ENCODE measurements at places on chromosomes 1 and 21.

DNA sequence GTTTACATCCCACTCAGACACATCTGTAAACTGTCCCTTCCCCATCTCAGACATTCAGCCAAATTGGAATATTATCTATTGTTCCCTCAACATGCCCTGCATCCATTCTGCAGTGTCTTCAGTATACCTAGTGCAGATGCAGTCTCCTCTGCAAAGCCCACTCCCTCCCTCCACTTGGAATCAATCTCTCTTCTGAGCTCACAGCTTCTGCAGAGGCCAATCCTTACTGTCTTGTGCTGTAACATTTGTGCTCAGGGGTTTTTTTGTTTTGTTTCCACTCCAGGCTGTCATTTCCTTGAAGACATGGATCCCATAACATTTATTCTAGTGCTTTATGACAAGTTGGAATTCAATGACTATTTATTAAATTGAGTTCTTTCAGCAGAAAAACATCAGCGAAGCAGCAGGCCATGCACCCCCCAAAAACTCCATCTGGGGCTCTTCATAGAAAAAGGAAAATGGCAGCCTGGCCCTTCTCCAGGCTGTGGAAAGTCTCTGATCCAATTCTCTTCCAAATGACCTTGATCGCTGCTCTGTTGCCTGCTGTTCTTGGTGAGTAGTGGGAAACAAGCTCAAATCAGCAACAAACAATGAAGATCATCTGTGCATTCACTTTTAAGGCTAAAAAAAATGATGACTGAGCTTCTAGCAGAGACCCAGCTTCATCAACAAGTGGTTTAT lies 8.7 kb downstream of the C4BPA start:
- no peak for DNase-seq

DNA sequence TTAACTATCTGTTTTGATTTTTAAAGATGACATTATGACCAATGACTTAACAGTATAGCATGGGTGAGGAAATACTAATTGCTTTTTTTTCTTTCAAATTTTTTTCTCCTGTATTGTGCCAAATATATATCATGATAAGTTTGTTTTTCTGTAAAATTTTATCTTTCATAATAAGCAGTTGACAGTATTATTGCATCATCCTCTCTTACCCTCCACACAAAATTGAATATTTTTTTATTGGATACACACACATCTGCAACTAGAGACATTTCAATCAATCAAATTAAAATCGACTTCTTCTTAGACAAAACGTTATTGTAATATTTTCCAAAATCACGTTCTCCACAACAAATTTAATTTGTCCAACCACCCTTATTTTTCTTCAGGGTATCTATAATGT lies 330.4 kb upstream of the BRINP3 start:
- DNase-seq, result no peak

- no peak for DNase-seq
Observed at GRCh38 chr21:15141261-15141970, 76.6 kb upstream of the NRIP1 start.

GRCh38 chr1:67264152-67264551 lies 43.5 kb upstream of the IL12RB2 start:
- no peak for DNase-seq

GRCh38 chr21:17053321-17053720 lies 459.5 kb upstream of the CXADR start:
- no peak for DNase-seq

GRCh38 chr1:30650968-30651320 lies 72.4 kb downstream of the MATN1 start:
- DNase-seq, result no peak

DNA sequence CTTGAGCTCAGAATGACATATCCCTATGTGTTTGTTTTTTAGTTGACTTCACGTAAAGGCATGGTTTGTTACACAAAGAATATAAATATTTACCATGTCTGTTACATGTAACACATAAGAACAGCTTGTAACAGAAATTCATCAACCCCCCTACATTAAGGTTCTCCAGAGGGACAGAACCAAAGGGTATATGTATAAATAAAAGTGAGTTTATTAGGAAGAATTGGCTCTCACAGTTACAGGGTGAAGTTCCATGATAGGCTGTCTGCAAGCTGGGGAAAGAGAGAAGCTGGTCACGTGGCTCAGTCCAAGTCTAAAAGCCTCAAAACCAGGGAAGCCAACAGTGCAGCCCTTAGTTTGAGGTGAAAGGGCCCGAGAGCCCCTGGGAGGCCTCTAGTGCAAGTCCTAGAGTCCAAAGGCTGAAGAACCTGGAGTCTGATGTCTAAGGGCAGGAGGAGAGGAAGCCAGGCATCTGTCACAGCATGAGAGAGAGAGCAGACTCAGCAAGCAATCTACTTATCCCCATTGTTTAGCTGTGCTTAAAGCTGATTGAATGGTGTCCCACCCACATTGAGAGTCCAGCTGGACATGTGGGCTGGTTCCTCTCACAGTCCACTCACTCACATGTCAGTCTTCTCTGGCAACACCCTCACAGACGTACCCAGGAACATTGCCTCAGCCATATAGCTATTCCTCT lies 15.8 kb downstream of the THRAP3 start:
- no peak for DNase-seq

All from GM13977 (cell line).